ENCODE measurements at places on chromosomes 4 and X.

GRCh38 chrX:37553476-37553875 is 18.0 kb upstream of the LANCL3 start:
- DNase-seq: no peak

DNA sequence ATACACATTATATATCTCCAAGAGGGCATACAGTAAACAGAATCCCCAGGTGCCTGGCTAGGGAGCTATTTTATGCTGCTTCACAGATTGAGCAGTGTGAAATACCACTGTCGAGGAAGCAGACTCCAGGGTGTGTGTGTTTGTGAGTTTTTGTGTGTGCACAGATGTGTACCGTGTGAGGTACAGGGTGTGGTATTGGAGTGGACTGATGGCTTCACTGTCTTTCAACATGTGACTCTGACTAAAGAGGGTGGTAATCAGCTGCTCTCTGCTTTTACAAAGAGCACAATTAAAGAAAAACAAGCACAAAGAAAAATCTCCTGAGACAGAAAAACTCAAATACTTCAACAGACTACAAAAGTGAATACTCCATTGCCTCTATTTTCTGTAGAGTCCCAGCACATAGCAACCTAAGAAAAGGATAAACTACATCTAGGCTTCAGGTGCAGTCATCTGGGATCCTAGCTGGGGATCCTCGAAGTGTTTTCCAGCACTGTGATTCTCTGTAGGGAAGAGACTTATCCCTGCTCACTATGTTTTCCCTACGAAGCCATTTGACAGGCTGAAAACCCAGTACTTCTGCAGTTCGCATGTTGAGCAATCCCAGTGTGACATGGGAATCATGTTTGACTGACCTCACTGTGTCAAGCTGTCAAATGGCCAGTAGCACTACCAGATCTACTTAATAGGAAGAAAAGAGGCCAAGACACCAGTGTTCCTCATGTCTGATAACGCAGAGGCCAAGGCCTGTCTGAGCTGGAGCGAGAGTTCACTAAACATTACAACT is 100.3 kb downstream of the CDS1 start:
- no peak for DNase-seq

- no peak for DNase-seq
Measured at GRCh38 chr4:139933104-139933503, 220.9 kb downstream of the MAML3 start.

GRCh38 chr4:73420615-73421014 is 15.4 kb upstream of the AFP start:
- no peak for DNase-seq

DNA sequence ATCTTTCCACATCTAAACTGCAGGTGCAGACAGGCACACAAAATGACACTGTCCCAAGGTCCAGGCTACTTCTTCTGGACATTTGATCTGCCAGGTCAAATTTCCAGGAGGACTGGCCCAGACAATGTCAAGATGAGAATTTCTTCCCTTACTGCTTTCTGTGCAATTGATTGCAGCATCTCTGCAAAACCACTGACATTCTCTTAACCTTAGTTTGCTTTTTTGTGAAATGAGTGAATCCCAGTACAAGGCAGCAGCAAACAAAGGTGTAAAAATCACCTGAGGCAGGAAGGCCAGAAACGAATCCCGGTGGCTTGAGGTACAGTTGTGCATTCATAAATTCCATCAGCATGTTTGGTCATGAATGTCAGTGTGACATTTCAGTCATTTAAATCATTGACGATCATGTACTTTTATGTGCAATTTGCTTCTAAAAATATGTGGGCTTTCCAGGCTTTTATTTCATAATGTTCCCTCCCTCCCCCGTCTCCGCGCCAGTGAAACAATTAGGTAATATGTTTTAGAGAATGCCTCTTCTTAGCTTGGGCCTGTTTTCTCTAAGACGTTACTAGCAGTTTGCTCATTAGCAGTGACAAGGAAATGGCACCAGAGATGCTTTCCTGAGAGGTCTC is 39.1 kb downstream of the NHS start:
- peak; percentile 2 for DNase-seq

DNA sequence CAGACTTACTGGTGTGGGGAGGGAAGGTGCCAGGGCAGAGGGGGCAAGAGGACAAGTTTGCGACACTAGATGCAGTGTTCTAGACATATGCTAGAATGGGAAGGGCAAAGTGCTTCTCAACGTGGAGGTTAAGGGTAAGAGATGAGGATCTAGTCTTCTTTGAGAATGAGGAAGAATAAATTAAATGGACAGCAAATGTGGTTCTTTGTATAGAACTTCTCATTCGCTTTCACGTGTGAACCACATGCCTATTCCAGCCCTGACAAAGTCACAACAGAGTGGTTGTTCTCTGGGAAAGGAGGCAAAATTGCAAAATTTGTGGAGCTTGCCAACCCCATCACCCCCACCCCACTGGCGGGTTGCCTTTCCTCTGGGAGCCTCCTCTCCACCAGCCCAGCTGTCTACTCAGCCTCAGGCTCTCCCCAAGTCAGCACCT is 1.5 kb upstream of the ANXA5 start:
- peak; percentile 14 for DNase-seq

- DNase-seq: peak; percentile 54
Measured at GRCh38 chr4:118772081-118772766, 63.7 kb downstream of the SEC24D start.

- DNase-seq: no peak
Measured at GRCh38 chr4:126627255-126627654, 1005.5 kb upstream of the INTU start.

DNA sequence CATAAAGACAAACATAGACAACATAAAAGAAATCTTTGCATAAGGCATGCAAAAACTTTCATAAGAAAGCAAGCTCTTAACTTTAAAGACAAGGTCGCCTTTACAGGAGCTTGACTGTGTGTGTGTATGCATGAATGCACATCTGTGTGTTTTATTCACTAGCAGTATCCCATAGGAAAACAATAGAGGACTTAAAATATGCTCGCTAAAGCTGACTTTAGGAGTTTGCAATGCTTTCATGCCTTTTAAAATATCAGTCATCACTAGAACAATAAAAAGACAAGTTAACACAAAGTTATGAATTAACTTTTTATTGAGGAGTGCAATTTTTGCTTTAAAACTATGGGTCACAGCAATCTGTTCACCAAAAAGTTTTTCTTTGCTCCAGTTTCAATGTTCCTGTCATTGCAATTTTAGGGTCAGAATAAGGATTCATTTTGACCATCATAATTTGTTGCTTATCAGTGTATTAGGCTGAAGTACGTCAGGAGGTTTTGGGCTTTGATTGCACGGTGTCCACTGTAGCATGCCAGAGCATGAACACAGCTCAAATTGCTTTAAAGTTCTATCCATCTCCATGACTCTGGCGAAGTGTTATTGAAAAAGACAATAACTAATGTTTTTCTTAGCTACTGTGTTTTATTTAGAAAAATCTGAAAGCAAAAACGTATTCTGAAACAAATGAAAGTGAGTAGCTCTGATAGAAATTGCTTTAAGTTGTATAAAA is 36.9 kb downstream of the ANXA10 start:
- no peak for DNase-seq

GRCh38 chr4:139759097-139759496 is 93.5 kb downstream of the MGST2 start:
- no peak for DNase-seq

DNA sequence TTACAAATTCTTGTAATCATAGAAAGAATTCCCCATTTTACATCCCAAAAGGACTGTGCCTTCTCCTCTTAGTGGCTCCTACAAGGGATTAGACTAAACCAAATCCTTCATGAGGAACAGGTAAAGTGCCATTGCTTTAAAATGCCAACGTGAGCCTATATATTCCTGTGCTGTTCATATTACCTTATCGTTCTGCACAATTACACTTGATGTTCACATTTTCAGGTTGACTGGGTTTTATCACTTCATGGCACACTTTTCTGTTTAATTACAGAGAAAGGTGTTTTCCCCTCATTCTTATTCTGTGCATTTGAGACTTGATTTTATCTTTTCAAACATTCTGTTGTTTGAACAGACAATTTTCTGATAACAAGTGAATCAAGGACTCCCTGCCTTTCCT is 645.6 kb upstream of the FTHL17 start:
- no peak for DNase-seq

GRCh38 chr4:85925071-85925470 is 434.8 kb downstream of the MAPK10 start:
- DNase-seq: no peak

DNA sequence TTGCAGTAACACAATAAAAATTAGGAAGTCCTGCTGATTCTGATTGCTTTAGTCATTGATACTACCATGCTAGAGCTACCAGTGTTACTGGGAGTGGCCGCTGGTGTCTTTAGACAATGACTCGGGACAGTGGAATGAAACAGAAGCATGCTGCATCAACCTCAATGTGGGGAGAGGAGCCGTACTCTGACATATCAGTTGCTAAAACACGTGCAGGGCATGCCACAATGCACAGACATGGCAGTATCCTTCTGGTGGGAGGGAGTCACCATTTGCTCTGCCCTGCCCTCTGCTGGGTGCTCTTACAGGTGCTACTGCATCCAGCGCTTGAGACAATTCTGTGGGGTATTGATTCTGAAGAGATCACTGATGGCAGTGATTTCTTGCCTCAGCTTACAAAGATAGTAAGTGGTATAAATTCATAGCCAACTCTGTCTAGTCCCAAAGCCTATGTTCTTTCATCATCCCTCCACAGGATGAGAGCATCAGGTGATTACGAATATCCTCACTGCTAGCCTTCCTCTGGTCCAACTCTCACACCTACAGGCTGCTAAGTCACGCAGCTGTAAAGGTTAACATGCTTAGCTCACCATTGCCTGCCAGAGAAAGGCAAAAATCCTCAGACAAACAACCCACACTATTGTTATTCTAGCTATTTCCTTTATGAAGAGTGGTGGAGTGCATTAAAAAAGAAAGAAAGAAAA is 43.7 kb downstream of the NSG1 start:
- DNase-seq: peak; percentile 60

- no peak for DNase-seq
Measured at GRCh38 chr4:24472161-24472510, 112.2 kb downstream of the DHX15 start.

DNA sequence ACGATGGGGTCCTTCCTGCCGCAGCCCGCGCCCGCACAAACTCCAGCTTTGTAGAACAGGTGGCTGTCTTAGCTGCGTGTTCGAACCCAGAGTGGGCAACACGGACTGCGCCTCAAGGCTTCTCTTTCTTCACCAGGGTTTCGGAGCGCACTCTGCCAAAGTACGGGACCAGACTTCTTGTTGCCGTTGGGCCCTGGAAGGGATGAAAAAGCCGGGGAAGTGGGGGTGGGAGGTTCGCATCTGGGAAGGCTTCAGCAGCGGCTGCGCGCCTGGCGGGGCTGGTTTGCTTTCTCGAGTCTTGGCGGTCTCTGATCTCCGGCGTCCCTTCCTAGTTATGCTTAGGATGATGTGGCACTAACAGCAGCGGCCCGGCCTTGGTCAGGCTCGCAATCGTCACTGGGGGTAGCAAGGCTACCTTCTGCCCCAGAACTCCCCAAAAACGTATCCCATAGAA is 673 bp downstream of the PARM1 start:
- no peak for DNase-seq

DNA sequence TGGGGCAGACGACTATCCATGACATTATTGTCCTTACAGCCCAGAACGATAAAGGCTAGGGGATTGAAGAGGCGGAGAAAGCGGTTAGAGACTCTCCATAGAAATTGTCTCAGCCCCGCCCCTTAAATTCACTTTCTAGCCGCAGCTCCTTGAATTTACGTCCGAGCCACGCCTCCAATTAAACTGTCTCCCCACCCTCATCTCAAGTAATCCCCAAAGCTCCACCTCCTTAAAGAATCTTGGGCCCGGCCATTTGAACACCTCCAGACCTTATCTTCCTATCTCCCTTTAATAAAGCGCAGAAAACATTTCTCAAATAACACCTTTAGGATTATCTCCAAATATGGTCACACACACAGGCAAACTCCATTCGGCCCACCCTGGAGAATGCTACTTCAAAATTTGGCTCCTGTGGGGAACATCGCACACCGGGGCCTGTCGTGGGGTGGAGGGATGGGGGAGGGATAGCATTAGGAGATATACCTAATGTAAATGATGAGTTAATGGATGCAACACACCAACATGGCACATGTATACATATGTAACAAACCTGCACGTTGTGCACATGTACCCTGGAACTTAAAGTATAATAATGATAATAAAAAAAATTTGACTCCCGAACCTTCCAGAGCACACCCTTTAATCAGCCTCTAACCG is 7.2 kb upstream of the MAGIX start:
- peak; percentile 25 for DNase-seq

- DNase-seq: no peak
Measured at GRCh38 chr4:22733816-22734215, 41.1 kb downstream of the GBA3 start.

DNA sequence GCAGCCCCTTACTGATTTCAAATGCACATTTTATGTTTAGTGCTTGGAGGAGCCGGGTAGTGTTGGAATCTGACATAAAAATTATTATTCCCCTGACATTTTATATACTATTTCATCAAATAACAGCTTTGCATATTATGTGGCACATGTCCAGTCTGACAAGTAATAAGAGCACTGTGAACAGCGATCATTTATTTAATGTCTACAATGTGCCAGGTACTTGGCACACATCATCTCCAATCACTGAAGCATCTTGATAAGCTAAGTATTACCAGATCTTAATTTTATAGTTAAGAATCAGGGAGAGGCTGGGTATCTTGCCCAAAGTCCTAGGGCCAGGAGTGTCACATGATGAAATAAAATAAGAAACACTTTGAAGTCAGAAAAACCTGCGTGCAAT is 197.2 kb downstream of the NR3C2 start:
- no peak for DNase-seq

DNA sequence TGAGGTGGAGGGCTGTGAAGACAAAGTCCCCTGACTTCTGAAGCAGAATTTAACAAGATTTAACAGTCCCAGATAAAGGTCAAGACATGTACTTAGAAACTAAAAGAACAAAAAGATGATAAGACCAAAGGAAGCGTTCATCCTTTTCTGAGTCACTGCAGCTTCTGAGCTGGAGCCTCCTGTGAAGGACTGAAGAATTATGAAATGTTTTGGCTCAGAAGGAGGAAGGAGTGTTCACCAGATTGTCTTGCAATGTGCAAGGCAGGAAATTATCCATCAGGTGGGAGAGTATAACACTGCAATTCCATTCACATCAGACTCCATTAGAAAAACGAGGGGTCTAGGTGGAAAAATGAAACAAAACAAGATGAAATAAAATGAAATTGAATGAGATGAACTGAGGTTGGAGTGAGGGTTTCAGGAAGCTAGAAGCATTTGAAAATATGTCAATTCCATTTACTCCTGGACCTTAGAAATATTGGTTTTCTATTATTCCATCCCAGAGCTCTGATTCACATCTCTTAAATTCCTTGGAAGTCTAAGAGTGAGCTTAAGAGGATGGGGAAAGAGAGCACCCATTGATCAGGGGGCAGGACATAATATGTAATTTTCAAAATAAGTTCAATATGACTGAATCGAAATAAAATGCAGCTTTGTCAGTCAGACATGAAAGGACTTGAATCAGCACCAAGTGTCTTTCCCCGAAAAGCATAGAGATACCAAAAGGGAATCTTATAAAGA is 186.1 kb upstream of the LNX1 start:
- DNase-seq: no peak

GRCh38 chrX:110561034-110561433 is 202.4 kb downstream of the RTL9 start:
- DNase-seq: no peak
